ENCODE measurements at places on chromosomes 1 and 21. TPM values are rescaled to one million over a fixed set of nuclear protein-coding genes. Genes with fewer than 3 reads are reported as not detected.

Gene CA14
- 7.5 TPM for polyA plus RNA-seq

Gene SYT6
- 1.6 TPM for polyA plus RNA-seq

Gene RHCE
- polyA plus RNA-seq, result 0.90 TPM

Gene ITGB2
- 21.6 TPM for polyA plus RNA-seq

Gene ERICH3
- polyA plus RNA-seq, result 0.87 TPM
